ENCODE measurements at places on chromosomes 13 and 19.

GRCh38 chr13:98216135-98216565, 39.1 kb upstream of the RNF113B start:
- peak; percentile 84 for DNase-seq

GRCh38 chr13:23144431-23144830, 36.3 kb upstream of the SGCG start:
- DNase-seq, result no peak

GRCh38 chr19:43675269-43675879, 5.4 kb upstream of the PLAUR start:
- peak; percentile 40 for DNase-seq

DNA sequence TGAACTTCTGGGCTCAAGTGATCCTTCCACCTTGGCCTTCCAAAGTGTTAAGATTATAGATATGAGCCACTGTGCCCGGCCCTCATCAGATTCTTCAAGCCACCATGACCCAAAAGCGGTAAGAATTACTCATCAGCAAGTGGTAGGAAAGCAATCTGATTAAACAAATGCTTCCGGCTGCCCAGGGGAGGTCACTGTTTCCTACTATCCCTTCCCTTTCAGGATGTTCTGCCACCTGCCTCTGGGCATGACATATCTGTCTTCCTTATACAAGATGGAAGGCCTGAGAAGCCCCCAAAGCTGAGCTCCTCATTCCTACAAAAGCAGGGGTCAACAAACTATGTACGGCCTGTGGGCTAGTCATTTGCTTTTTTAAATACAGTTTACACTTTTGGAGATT, 7.0 kb downstream of the ABHD8 start:
- DNase-seq, result no peak

DNA sequence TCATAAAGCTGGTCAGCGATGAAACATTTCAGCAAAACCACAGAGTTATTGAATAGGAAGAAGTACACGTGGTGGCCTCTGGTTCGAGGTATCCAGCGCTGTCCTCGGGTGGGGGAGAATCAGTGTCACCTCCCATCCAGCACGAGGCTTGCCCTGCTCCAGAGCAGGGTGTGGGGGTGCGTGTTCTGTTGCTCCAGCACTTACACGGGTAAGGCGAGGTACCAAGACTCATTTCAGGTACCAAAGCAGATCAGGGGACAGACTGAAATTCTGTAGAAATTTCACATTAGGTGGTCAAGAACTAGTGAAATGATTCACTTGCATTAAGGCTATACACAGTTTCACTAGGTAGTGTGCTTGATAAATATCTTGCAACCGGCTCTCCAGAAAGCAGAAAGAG, 164.2 kb upstream of the SOX1 start:
- DNase-seq, result no peak

DNA sequence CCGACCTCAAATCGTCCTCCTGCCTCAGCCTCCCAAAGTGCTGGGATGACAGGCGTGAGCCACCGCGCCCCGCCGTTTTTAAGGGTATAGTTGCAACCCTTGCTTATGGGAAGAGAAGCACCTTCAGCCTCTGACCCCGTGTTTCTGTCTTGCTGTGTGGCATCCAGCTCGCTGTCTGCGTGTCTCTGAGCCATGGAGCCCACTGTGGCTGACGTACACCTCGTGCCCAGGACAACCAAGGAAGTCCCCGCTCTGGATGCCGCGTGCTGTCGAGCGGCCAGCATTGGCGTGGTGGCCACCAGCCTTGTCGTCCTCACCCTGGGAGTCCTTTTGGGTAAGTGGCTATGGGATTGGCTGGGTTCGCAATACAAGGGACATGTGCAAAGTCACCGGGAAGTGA, 29.5 kb downstream of the TMPRSS9 start:
- DNase-seq, result no peak

DNA sequence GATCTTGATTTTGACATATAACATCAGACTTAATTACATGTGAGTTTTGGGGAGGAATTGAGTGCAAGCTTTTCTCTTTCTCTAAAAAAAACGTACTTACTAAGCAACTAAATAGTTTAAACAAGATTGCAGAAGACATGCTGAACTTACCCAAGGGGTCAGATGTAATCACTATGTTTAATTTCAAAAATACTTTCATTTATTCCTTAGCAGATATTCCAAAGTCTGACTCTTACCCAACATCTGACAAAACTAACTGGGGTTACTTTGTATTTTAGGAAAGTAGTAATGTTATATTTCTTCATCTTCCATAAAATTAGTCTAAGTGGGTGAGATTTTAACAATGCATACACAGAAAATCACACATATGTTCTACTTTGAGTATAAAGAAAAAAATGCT, 270.2 kb downstream of the DNAJC15 start:
- DNase-seq, result no peak

DNA sequence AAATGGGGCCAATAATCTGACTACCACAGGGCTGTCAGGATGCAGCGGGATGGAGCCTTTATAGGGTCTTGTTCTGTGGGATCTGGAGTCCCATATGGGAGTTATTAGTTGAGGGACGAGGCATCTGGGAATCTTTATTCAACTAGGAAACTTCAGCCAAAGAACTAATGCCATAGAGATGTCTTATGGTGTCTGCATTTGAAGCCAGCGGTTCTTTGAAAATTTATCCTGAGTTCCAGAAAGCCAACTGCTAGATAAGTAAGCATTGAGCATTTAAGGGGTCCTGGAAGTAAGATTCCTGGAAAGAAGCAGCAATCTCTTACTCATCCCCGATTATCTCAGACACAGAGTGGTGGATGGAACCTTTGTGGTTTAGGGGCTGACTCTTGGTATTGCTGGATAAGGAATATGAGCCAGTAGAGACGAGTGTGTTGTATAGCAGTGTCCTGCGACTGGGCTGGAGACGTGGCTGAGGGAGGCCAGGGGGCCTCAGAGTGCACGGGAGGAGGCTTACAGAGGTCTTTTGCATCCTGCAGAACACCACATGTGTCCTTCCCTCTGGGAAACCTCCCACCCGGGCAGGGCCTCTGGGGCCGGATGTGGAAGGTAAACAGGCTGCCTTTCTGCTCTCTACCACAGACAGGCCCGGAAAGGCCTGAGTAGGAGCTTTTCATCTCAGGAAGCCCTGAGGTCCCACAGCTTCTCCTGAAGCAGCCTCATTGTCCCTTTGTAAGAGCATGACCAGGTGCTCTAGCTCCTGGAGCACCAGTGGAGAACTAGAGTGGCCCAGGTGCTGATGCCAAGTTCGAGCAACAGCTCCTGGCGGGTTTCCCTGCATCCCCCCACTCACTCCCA, 28.8 kb downstream of the ACTN4 start:
- peak; percentile 86 for DNase-seq

GRCh38 chr13:113361406-113361805, 2.5 kb downstream of the GRTP1 start:
- no peak for DNase-seq

DNA sequence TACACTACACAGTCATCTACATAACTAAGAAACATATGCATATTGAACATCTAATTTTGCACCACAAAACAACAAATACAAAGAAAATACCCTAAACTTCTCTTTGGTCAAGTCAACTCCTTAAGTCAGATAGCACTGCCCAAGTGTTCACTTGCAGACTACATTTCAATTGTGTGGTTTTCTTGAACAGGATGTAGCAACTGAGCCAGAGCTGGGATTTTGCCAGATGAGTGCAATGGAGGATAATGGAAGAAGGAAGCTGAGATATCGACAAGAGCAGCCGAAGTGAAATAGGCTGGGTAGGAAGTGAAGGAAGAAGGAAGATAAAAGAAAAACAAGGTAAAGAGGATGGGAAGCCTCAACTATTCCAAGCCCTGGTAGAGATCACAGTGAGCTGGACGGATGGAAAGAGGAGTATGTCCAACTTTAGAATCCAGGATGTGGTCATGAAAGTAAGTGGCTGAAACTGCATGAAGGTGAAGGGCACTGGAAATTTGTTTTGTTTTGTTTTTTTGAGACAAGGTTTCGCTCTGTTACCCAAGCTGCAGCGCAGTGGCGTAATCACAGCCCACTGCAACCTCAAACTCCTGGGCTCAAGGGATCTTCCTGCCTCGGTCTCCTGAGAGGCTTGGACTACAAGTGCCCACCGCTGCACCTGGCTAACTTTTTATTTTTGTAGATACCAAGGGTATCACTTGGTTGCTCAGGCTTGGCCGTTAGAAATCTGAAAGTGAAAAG, 15.0 kb downstream of the NUFIP1 start:
- DNase-seq, result peak; percentile 60

DNA sequence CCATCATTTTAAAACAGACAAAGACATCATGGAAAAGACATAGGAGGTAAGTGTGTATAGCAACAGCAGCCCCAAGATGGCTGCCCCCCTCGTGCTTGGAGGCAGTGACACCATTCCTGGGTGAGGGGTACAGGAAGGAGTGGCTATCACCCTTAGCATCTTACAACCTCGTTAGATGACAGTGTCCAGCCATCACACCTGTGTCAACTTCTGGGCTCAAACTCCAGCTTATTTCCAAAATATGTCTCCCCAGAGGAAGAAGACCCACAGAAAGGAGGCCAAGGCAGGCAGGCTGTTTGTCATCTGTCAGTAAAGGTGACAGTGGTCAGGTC, 27.5 kb downstream of the EPS15L1 start:
- no peak for DNase-seq

- peak; percentile 93 for DNase-seq
Measured at GRCh38 chr19:41223431-41224234, 4.6 kb downstream of the AXL start.

DNA sequence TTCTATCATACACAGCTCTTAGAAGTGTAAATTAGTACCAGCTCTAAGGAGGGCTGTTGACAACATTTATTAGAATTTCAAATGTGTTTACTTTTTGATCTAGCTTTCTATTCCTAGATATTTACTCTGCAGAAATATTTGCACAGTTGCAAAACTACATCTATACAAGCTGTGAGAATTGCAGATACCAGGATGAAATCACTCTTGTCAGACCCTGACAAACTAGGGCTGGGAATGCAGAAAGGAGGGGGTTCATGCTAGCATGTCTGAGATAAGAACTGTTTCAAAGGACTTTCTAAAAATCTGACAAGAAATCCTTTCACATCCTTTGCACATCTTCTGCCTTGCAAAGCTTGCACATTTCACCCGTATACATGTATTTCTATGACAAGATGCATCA, 11.8 kb upstream of the PABPC3 start:
- no peak for DNase-seq

- no peak for DNase-seq
Measured at GRCh38 chr19:46745521-46746280, at the start of gene FKRP. Gene FKRP, plus strand, starts transcription at chr19:46746057. Its CDS starts 9,394 bp downstream, at chr19:46755451.

- DNase-seq, result peak; percentile 4
Measured at GRCh38 chr13:87884884-87885283, 213.7 kb downstream of the SLITRK5 start.

DNA sequence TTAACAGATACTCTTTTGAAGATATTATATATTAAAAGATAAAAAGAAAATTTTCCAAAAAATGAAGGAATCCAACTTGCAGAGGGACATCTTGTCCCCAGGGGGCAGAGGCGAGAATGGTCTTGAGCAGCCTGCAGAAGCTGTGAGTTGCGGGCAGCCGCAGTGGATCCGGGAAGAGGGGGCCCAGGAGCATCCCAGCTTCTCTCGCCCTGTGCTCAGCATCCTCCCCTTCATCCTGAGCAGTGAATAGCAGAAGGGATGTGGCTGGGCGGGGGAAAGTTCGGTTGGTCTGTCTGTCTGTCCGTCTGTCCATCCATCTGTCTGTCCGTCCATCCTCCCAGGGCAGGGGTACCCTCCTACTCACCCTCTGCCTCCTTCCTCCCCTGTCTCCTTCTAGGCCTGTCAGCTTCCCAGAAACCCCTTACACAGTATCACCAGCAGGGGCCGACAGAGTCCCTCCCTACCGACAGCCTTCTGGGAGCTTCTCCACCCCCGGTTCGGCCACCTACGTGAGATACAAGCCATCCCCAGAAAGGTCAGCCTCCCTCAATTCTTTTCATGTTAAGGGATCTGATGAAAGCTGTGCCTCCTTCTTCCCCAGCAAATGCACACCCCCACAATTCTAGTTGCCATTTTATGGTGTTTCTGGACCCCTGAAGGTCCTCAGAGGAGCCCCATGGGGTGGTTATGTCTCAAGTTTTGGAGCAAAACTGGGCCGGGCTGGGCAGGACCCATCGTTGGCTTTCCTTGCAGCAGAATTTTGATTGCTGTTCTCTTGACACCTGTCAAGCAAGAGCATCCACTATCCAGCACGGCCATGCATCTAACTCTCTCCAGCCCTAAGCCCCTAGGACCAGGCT, 81.6 kb downstream of the DPF1 start:
- DNase-seq, result peak; percentile 50

GRCh38 chr13:113597391-113598080, 13.0 kb downstream of the TFDP1 start:
- DNase-seq, result no peak

DNA sequence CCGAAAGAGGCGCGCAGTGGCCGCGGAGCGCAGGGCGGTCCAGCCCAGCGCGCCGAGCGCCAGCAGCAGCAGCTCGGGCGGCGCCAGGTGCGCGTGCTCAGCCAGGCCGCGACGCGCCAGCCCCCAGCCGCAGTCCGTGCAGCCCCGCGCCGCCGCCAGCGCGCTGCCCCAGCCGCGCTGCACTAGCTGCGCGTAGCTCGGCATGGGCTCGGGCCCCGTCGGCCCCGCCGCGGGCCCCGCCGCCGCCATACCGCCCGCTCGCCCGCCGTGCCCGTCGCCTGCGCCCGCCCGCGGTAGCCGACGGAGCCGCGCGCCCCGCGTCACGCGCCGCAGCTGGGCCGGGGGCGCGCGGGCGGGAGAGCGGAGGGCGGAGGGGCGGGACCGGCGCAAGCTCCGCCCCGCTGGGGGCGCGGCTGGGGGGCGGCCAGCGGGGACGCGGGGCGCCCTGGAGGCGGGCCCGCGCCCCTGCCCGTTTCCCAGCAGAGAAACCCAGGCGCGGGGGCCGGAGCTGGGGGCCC, at the start of gene CERS1:
Gene CERS1, minus strand, starts transcription at position 335 of the 518 bp plus-strand sequence. Its CDS starts 86 bp downstream, at position 249.
- DNase-seq, result no peak

DNA sequence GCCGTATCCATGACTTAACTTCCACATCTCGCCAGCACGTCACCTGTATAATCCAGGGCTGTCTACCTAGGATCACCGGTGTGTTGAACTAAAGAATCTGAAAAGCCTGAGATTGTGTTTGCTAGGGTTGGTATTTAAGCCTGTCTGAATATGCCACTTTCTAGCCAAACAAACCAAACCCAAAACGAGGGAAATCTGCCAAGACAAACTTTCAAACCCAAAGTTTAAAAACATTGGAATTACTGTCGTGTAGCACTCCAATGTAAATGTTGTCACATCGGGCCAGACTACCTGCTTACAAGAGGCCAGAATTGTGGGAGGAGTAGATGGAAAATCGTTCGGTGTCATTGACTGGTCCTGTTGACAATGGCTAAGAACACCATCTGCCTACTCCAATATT, 747.8 kb downstream of the EFNB2 start:
- DNase-seq, result no peak

- DNase-seq, result no peak
Measured at GRCh38 chr13:83327091-83327490, 555.2 kb downstream of the SLITRK1 start.

- no peak for DNase-seq
Measured at GRCh38 chr19:2949939-2950285, 5.1 kb upstream of the ZNF77 start.

DNA sequence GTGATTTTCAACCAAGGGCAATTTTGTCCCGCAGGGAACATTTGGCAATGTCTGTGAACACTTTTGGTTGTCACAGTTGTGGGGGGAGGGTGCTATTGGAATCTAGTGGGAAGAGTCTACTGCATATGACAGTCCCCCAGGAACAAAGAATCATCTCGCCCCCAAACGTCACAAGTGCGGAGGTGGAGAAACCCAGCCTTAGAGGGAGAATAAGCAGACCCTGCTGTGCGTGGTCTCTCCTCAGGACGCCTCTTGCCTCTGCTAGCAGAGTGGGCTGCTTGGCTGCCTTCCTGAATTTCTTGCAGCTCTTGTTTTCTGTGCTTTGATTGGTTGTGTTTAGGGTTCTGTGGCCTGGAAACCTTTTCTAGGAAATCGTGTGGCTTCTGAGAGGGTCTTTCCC, 42.5 kb downstream of the NFIX start:
- no peak for DNase-seq

All from fibroblast of skin of abdomen (primary cell).